ENCODE measurements at places on chromosomes 2 and 18.

DNA sequence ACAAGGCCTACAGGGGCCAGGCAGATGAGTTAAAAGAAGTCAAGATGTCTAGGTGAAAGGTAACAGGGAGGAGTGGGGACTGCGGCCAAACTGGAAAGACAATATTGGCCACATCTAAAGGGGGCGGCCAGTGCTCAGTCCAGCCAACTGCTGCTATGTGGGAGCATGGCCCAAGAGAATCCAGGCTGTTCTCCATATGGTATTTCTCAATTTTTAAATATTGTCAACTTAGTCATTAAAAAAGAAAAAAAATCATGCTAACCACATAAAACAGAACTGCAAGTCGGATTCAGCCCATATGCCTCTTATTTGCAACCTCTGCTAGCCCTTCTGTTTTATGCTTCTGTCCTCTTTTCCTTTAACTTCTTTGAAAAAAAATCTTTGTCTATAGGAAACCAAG lies 14.8 kb downstream of the TRABD2A start:
- no peak for DNase-seq

- DNase-seq, result no peak
These were observed 19.7 kb downstream of the CABLES1 start for GRCh38 chr18:23154823-23155500.

- DNase-seq, result no peak
These were observed 2.6 kb downstream of the C2orf72 start for GRCh38 chr2:231039821-231040364.

- no peak for DNase-seq
These were observed 167.5 kb downstream of the AGAP1 start for GRCh38 chr2:235661167-235661937.

GRCh38 chr2:240670402-240670801 lies 12.3 kb downstream of the AQP12B start:
- no peak for DNase-seq

GRCh38 chr2:152236191-152236925 lies 60.8 kb upstream of the STAM2 start:
- no peak for DNase-seq

DNA sequence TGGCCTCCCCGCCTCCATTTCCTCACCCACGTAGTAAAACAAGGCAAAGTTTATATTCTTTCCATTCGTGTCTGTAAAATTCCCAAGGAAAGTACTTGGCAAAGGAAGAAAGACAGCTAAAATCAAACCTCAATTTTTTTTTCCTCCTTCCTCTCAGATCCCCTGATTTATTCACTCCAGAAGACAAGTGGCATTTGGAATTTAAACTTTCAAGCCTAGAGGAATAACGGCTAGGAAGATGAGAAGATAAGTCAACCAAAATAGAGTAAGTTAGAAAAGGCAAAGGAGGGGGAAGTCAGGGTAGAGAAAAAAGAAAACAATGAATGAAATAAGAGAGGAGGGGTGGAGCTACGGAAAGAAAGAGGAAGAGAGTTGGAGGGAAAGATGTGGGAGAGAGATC lies 198.9 kb upstream of the PIK3C3 start:
- DNase-seq, result no peak

DNA sequence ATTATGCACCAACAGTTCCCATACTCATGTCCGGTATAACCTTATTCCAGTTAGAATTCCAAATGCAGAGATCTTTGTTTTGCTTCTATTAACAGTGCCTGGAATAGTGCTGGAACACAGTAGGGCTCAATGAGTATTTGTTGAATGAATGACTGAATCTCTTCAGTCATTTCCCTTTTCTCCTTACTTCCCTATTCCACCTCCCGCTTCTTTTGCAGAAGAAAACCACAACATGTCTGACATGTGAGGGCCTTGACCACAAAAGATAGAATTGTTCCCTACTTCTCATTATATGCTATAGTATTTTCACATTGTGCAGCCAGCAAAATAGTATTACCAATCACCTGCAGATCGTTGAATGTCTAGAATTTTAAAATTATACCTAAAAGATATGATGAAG lies 19.5 kb upstream of the HNRNPLL start:
- no peak for DNase-seq

DNA sequence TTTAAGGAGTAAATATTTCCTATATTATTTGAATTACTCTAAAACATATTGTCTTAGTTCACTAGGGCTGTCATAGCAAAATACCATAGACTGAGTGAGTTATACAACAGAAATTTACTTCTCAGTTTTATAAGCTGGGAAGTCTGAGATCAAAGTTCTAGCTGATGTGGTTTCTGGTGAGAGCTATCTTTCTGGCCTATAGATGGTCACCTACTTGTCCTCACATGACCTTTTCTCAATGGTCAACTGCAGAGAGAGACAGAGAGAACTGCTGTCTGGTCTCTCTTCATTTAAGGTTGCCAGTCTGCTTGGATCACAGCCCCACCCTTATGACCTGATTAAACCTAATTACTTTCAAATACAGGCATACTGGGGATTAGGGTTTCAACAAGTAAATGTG lies 490.9 kb downstream of the FBXO15 start:
- DNase-seq, result no peak

Measured in hepatic stellate cell (primary cell).